HuH-7 (cell line): ENCODE measurements at places on chromosomes 5 and 9.

GRCh38 chr9:33418090-33418489 lies 15.7 kb upstream of the AQP7 start:
- DNase-seq: no peak

- DNase-seq: no peak
Measured at GRCh38 chr5:32733590-32734340, 22.6 kb downstream of the NPR3 start.

- DNase-seq: no peak
Measured at GRCh38 chr9:26301659-26302058, 590.9 kb downstream of the CAAP1 start.

- DNase-seq: peak; percentile 65
Measured at GRCh38 chr9:136697146-136697820, 10.0 kb upstream of the AGPAT2 start.

- no peak for DNase-seq
Measured at GRCh38 chr9:133977421-133978201, 14.5 kb downstream of the VAV2 start.

- no peak for DNase-seq
Measured at GRCh38 chr9:89021154-89021803, 30.0 kb downstream of the S1PR3 start.

DNA sequence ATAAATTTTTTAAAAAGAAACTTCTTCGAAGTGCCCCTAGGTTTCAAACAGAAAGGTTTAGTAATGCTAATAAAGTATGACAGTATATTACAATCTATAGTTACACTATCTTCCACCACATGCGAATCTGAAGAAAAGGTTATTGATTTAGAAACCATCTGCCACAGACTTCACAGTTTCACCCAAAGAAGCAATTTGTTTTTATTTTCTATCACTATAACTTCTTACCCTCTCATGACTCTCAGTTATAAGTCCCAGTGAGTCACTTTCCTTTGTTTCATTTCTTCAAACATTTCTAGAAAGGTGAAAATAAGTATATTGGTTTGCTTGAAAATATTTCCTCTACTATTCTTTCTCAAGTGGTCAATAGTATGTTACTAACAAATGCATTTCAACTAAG lies 93.6 kb downstream of the MCTP1 start:
- DNase-seq: no peak

- no peak for DNase-seq
Measured at GRCh38 chr5:53481159-53481886, 894 bp downstream of the FST start.

- no peak for DNase-seq
Measured at GRCh38 chr9:7622481-7622880, 177.1 kb downstream of the DMAC1 start.

DNA sequence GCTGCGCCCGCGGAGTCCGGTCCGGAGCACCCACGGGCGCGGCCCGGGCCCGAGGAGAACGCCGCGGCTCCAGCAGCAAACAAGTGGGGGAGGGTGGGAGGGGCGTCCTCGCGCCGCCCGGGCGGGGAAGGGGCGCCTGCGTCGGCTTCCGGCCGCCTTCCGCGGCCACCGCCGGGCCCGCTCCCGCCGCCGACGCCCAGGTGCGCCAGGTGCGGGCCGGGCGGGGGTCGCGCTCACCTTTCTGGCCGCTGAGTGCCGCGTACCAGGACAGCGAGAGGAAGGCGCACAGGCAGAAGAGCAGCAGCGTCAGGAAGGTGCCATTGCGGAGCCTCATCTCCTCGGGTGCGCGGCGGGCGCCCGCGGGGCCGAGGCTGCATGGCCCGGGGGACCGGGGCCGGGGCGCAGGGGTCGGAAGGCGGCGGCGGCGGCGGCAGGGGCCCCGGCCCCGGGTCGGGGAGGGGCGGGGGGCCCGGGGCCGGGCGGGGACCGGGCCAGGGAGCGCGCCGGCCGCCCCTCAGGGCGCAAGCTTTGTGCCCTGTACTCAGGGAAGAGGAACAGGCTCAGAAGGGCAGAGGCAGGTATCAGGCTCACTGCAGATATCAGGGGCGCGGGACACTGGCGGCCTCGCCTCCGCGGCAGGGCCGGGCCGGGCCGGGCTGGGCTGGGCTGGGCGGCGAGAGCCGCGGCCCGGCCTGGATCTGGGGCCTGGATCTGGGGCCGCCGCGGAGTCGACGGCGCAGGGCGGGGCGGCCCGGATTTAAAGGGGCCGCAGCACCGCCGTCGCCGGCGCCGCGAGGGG lies at the start of gene MGAT4B:
MGAT4B (minus strand) TSS at position 617 of the 799 bp plus-strand sequence; CDS start at position 334, 283 bp downstream.
- DNase-seq: peak; percentile 85

DNA sequence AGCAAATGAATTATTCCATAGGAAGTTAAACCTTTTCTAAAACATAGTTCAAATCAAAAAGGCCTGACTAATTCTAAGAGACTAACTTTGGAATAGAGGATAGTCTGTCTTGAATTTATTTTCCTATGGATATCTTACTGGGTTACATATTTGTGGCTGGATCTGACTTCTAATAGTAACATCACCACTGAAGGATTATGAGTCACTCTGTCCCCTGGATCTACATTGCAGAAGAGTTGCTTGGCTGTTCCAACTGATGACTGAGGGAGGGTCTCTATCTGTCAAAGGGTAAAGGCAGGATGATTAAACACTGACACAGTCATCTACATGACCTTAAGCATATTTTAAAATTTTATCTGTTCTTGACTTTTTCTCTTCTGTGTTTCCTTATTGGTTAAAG lies 119.6 kb upstream of the FST start:
- DNase-seq: no peak

- no peak for DNase-seq
Measured at GRCh38 chr9:83231039-83231438, 168.1 kb upstream of the RASEF start.

GRCh38 chr5:60261732-60262131 lies 368.2 kb upstream of the PDE4D start:
- no peak for DNase-seq

GRCh38 chr5:143051244-143052058 lies 281.3 kb downstream of the ARHGAP26 start:
- DNase-seq: peak; percentile 55

DNA sequence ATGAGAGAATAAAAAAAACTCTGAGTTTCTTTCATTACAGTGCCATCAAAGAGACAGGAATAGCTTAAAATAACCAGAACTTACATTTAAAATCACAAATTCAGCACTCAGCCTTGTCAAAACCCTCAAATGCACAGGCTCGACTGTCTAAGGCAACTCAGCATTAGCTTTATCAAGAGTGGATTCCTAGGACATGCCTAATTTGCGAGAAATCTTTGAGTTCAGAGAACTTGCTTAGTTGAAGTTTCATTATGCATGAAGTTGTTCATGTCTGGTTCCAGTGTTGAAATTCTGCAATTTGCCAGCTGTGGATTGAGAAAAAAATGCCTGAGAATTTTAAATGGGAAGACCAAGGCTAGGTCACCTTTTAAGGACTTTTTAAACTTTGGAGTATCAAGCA lies 151.1 kb downstream of the LRRC70 start:
- no peak for DNase-seq

GRCh38 chr5:55022450-55022849 lies 1.6 kb upstream of the GZMK start:
- DNase-seq: no peak

DNA sequence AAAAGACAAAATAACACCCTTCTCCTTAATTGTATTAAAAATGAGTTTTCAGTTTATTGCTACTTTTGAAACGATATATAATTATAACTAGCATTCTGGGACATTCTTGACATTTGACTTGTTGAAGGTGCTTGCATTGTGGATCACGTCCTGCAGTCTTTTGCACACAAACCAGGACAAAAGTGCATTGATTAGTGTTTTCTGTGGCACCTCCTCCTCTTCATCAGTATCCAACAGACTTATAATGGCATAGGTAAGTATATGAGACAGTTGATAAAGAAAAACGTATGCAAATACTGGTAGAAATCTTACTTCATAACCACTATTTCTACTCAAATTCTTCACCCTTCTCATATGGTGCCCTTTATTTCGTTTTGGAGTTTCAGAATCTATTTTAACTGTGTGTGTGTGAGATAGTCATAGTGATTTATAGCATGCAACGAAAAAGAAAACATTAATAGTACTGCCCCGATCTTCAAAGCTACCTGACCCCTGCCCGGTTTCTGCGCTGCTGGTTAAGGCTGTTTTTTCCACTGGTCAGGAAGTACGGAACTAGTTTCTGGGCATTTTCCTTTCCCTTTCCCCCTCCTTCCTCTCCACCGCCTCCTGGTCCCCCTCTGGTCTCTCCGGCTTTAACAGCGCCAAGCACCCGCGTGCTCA lies 639 bp upstream of the RASA1 start:
- DNase-seq: no peak

GRCh38 chr5:10478436-10478835 lies 36.8 kb downstream of the ROPN1L start:
- DNase-seq: no peak

- no peak for DNase-seq
Measured at GRCh38 chr5:139301808-139302499, 8.4 kb downstream of the MATR3 start.

DNA sequence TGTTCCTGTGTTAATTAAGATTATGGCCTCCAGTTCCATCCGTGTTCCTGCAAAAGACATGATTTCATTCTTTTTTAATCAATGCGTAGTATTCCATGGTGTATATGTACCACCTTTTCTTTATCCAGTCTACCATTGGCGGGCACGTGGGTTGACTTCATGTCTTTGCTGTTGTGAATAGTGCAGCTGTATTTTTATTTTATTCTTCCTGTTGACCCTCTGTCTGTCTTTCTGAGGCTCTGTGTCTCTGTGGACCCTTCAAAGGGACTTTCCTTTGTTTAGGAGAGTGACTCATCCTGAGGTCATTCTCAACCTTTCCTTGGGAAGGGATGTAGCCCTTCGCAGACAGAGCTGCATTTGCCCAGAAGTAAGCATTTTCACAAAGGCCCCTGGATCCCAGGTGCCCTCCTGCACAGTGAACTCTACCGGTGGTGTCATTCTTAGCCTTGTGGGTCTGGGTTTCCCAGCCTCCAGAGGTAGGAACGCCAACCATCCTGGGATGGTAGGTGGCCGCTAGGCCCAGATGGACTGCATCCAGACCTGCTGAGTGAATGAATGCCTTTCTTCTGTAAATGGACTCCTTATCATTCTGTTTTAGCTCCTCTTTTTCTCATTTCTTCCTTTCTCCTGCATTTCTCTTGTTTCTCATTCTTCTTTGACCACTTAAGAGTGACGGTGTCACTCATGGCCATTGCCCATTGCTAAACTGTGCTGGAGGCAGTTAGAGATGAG lies 22.4 kb downstream of the TRIO start:
- DNase-seq: no peak

GRCh38 chr5:1330146-1330846 lies 14.6 kb downstream of the CLPTM1L start:
- DNase-seq: no peak
